Non-pigmented ciliary epithelial cell (primary cell): ENCODE measurements at places on chromosomes 4 and X.

DNA sequence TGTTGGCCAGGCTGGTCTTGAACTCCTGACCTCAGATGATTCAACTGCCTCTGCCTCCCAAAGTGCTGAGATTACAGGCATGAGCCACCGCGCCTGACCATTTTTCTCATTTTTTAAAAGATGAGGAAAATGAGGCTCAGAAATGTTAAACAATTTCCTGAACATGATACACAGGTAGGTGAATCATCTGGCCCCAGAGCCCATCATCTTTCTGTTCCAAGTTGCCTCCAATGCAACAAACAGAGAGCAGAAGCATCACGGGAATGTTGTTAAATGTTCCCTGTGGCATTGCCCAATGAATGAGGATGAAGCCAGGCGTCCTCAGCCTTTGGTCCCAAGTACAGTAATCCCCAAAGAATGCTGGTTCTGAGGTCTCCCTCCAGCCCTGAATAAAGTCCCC is 31.3 kb upstream of the ANXA5 start:
- peak; percentile 76 for DNase-seq

DNA sequence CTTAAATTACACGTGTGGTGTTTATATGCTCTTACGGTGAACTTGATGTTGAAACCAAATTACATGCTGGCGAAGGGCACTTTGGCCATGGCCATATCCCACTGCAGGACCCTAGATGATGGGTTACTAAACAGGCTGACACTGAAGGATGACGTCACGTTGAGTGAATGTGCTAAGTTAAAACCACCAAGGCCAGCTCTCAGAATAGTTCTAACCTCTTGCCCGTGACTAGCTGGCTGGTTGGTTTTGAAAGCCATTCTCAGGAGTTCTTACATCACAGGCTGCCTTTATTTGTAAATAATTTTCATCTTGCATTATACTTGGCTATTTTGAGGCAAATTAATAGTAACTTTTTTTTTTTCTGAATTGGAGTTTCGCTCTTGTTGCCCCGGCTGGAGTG is 41.3 kb upstream of the PHEX start:
- DNase-seq: no peak

- no peak for DNase-seq
Observed at GRCh38 chr4:7506119-7506518, 71.4 kb upstream of the PSAPL1 start.

DNA sequence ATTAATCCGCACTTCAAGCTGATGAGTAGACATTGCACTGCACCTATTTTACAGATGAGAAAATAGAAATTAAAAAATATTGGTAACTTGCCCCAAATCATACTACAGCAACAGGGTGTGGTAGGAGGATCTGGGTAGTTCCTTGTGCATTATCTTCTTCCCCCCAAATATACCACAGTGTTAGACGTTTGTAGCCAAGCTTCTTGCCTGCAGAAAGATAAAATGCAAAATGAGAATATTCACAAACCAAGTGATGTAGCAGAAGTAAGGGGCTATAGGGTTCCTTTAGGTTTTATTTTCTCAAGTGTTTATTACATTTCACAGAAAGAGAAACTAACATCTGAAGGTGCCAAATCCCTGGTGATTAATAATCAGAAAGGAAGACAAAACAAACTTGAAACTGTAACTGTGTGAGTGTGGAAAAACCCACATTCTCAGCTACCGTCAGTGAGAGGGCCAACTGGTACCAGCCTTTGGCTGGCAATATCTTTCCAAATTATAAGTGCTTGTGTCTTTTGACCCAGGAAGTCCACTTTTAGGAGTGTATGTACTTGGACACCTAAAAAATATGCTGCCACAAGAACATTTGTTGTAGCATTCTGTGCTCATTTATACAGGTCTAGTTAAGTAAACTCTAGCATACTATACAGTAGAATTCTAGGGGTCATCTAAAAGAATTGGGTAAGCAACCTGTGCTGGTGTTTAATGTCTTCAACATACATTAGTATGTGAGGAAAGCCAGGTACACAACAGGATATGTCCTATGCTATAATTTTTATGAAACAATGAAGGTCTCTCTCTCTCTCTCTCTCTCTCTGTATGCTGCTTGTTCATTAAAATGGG is 6.7 kb upstream of the CD38 start:
- DNase-seq: no peak

GRCh38 chrX:20663336-20663735 is 396.6 kb upstream of the RPS6KA3 start:
- no peak for DNase-seq

GRCh38 chrX:46380148-46380752 is 165.0 kb downstream of the ZNF674 start:
- DNase-seq: no peak

DNA sequence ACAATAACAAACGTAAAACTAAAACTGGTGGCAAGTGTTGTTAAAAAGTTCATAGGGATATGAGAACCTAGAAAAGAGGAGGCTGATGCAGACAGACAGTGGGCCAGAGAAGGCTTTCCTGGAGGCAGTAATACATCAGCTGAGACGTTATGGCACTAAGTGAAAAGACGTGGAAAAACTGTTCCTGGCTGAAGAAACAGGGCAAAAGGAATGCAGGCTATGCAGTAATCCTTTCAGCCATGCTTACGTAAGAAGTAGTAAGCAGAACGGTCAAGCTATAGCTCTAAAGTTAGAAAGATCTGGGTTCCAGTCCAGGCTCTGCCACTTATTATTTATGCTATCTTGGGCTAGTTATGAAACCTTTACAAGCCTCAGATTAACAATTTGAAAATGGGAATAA is 6.4 kb downstream of the LAMTOR3 start:
- DNase-seq: no peak

- no peak for DNase-seq
Observed at GRCh38 chr4:3303565-3303824, 10.7 kb downstream of the RGS12 start.

DNA sequence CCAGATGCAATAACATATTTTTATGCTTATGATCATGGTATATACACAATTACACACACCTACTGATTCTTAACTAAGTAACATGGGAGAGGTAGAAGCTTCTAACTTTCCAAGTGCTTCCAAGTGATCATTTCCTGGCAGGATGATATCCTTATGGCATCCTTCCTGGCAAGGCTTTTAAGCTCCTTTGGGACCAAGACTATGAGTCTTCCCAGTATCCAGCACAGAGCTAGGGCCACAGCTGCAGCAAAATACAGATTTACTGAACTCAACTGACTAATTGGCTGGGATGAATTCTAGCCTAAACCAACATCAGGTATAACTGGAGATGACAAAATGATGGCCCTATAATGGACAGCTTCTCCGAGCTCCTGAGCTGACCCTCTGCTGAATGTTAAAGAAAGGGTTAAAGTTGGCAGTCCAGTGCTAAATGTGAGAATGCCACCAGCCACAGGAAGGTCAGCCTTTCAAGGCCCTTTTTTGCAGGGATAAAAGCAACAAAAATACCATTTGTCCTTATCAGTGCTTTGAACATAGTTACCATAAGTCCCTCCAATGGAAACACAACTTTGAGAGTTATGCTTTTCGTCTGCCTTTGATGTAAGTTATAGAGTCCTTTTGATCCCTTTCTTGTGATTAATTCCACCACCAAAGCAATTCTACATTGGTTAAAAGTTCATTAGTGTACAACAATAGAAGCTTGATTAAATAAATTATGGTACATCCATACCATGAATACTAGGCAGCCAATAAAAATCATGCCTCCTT is 73.4 kb downstream of the MGST2 start:
- no peak for DNase-seq

- no peak for DNase-seq
Observed at GRCh38 chrX:134461437-134461836, 1.5 kb downstream of the HPRT1 start.

DNA sequence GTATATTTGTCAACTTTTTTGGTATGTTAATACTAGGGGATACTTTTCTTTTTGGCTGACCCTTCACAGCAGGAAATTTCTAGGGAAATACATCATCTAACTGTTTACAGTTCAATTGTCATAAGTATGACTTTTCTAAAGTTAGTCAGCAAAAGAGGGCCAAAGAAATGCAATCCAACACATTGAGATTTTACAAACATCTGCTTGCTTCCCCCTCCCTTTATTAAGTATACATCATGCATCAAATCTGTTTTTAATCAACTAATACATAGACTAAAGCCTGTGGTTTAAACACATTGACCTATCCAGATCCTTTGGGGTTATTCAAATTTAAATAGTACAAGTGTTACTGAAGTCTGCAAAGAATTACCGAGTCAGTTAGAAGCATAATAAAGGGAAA is 93.9 kb downstream of the MID1 start:
- DNase-seq: no peak

- DNase-seq: no peak
Observed at GRCh38 chrX:38699121-38699520, 102.1 kb upstream of the MID1IP1 start.

DNA sequence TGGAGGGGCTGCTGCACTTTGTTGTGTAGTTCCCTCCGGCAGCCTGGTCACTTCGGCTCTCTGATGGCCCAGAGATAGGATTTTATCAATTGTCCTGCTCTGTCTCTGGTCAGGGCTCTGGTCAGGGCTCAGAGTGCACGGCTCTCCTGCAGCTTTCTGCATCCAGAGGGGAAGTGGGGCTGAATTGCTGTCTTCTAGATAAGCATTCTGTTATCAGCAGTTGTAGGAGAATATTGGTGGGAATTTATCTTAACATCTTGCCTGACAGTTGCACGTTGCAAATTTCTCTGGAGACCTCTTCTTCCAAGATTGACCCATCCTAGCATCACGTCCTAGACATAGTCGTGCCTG is 62.8 kb downstream of the FAM193A start:
- no peak for DNase-seq

- no peak for DNase-seq
Observed at GRCh38 chr4:80382090-80382832, 46.7 kb downstream of the CFAP299 start.

GRCh38 chr4:85402371-85402770 is 72.6 kb upstream of the ARHGAP24 start:
- DNase-seq: peak; percentile 97

DNA sequence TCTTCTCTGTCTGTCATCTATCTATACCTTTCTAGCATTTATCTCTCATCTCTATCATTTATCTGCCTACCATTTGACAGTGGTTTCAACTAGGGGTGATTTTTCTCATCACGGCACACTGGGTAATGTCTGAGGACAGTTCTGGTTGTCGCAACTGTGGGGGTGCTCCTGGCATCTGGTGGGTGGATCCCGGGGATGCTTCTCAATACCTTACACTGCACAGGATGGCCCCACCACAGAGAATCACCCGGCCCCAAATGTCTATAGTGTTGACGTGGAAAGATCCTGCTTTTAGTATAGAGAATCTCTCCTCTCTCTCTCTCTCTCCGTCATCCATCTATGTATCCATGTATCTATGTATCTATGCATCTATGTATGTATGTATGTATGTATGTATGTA is 7.2 kb downstream of the P2RY8 start:
- no peak for DNase-seq

DNA sequence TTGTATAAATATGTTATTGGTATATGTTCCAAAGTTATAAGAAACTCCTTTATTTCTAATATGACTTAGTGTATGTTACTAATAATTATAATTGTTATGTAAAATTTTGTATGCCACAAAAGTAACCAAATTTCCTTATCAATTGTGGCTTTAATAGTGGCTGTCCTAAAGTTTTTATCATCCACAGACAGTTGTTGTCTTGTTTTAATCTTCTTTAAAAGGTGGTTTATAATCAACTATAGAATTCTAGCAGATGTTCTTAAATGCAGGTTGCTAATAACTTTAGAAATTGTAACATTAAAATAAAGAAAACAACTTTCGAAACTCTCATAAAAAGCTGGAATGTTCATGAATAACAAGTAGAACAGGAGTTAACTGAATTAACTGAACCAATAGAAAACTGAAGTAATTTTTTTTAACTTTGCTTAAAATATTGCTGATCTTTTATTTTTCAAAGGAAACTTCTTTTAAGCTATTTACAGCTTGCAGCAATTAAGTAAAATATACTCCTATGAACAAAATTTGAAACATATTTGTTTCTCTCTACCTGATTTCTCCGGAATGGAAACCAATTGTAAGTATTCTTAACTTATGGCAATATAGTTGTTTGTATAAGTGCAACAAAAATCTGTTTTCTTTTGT is 24.3 kb downstream of the HSD17B11 start:
- no peak for DNase-seq

DNA sequence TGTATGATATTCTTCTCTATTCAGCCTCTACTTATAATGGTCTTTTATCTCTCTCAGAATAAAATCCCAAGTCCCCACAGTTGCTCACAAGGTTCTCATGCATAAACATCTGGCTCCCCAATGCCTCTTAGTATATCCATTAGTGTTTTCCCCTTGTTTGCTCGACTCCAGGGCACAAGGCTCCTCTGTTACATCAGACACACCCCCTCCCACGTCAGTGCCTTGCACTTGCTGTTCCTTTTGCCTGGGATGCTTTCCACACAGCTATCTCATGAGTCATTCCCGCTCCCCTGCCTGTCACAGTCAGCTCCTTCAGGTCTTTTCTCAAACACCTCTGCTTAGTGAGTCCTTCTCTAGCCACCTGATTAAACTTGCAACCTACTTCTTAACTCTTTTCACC is 260.2 kb downstream of the IL1RAPL1 start:
- peak; percentile 34 for DNase-seq

GRCh38 chr4:79273915-79274314 is 51.9 kb downstream of the NAA11 start:
- DNase-seq: no peak

DNA sequence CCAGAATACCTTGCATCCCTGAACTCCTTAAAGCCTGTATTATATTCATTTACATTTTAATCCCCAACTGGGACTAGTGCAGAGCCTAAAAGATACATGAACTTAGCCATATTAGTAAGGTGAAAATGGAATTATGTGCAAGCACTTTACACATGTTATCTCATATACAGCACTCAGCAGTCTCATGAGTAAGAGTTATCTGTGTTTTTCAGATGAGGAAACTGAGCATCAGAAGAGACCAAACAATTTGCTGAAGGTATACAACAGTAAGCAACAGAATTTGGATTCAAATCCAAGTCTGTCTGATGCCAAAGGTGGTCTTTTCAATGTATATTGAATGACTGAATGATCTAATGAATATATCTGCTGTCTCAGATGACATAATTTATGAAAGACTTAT is 12.3 kb downstream of the ATP7A start:
- DNase-seq: no peak

DNA sequence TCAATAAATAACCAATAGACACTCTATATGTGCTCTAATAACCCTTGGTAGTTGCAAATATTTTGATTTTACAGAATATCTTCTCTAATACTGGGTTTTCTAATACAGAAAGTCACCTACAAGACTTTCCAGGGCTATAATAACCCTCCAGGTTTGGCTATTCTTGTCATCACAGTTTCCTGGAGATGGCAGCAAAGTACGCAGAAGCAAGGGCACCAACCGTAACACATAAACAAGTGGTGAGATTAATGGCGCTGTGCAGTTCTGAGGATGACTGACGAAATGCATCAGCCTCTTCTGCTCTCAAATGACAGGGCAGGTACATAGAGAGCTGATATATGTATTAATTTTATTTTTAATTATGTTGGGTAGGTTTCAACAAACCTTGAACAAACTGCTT is 122.4 kb downstream of the C4orf33 start:
- DNase-seq: no peak

- no peak for DNase-seq
Observed at GRCh38 chr4:83285055-83285407, 433 bp upstream of the COQ2 start.
